ENCODE measurements at places on chromosomes 7 and 10.
A peak's percentile ranks its signal among the peaks of the same experiment; 100 is the strongest.

DNA sequence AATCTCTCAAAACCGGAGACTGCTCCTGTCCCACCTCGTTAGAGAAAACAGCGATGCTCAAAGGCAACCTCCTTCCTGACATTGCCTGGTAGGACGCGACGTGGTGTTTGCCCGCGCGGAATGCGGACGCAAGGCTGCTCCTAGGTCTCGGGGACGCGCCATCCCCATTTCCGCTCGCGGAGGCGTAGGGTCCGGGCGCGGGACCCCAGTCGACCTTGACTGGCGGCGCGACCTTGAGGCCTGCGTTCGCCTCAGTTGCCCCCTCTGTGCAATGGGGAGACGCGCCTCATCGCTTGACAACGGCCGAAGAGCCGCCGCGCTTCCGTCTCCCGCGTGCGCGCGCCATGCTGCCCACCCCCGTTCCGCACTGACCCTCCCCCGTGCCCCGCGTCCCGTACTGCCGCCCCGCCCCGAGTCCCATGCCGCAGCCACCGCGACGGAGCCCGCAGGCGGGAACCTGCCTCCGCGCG, 412 bp upstream of the PPIA start:
- DNase-seq, result peak; percentile 82

- no peak for DNase-seq
These were observed 38.7 kb upstream of the EEPD1 start for GRCh38 chr7:36114355-36114754.

DNA sequence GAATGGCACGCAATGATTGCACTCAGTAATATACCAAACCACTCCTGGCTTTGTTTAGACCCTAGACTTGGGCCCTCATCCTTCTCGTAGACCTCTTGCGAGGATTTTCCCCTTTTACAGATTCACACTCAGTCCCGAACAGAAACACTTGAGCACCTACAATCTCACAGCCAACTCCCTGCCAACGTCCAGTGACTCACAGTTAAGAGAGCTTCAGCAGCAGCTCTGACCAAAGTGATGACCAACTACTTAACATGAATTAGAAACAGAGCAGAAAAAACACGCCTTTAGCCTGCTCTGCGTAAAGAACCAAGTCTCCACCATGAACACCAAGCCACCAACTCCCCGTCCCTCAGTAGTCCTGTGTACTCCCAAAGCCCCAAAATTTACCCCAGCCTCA, 2.2 kb downstream of the DNAJC30 start:
- DNase-seq, result no peak

GRCh38 chr7:80910228-80910627, 8.6 kb downstream of the SEMA3C start:
- no peak for DNase-seq

DNA sequence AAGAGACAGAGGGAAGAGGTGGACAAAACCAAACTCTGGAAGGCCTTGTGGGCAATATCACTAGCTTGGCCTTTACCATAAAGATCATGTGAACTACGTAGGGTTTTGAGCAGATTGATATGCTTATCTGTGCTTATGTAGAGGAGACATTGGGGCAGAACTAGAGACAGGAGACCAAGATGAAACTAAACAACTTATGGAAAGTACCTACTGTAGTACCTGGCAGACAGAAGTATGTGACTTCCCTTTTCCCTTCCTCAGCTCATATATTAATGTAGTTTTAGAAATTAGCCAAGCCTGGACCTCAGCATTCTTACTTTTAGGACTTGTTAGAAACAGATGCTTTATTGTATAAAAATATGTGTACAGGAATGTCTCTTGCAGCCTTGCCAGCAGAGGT, 14.0 kb upstream of the IL6 start:
- DNase-seq, result no peak

DNA sequence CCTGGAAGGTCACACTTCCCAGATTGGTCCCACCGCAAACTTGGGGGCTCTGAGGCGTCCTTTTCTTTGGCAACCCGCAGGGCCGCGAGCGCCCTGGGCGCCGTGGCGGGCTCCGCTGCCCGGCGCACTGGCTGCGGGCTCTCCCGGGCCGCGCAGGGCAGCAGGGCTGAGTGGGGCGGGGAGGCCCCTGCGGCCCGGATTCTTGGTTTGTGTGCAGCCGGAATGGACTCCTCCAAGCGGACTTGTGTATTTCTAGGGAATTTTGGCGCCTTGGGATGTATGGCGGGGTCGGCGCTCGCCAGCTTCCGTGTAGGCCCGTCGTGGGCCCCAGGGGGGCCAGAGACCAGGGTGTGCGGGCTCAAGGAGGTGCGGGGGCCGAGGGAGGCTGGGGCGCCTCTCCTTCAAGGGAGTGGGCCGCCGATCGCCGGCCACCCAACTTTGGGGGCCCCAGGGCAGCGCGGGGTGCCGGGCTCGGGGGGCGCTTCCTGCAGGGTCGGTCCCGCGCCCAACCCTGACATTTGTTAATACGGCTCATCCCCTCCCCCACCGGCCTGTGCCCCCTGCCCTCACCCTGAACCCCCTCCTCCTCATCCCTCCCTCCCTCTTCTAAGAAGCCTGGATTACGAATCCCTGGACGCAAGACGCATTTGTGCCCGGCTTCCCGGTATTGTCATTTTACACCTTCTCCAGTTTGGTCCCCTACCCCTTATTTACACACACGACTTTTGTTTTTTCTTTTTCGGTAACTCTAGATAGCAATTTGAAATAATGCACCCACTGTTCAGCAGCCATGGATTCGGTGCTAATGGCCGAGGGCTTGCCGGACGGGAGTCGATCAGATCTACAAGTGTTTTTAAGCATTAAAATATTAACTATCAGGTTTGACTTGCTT, 2.5 kb downstream of the TCF7L2 start:
- DNase-seq, result no peak

DNA sequence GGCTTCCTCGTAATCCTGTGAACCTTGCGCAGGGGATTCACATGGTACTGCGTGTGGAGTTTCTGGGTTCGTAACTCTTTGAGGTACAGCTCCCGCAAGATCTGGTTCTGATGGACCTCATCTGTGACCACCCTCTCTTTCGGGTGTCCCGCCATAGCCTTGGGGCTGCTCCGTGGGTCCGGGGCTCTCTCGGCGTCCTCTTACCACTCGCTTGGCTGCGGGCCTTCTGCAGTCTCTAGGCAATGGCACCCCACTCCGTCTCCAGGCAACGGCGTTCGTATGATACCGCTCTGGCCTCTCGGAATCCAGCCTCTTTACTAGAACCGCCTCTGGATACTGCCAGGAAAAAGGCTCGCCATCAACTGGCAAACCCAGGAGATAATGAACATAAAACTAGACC, 54.7 kb upstream of the AMPH start:
- DNase-seq, result no peak

DNA sequence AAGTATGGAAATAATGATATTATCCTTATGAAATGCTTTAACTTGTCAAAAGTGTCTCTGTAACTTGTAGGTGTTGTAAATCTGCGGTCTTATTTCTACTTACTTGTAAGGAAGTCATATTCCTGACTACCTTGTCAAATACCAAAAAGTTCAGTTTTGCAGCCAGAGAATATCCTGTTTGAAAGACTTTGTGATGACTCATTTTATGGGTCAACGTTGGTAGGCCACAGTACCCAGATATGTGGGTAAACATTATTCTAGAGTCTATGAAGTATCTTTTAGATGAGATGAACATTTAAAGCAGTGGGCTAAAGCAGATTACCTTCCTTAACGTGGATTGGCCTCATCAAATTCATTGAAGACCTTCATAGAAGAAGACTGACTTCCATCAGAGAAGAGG, 195.3 kb downstream of the PPP1R9A start:
- DNase-seq, result no peak

GRCh38 chr10:104034401-104035193, 51.1 kb downstream of the COL17A1 start:
- DNase-seq, result no peak

DNA sequence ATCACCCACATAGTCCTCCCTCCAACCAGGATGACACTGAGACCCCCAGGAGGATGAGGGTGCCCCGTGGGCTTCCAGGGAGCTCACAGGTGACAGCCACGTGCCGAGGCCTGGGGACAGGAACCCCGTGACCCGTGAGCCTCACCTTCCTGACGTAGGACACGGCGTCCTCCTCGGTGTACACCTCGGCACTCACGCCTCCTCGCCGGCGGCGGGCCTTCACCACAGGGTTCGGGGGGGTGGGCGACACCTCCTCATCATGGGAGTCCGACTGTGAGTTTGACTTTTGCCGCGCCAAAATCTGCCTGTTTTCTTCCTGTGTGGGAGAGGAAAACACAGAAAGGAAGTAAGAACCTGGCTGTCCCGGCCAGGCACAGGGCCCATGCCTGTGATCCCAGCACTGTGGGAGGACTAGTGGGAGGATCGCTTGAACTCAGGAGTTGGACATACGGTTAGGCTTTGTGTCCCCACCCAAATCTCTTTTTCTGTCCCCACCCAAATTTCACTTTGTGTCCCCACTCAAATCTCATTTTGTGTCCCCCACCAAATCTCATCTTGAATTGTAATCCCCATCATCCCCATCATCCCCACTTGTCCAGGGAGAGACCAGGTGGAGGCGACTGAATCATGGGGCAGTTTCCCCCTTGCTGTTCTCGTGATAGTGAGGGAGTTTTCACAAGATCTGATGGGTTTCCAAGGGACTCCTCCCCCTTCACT, 45.9 kb upstream of the DNAAF5 start:
- DNase-seq, result no peak

DNA sequence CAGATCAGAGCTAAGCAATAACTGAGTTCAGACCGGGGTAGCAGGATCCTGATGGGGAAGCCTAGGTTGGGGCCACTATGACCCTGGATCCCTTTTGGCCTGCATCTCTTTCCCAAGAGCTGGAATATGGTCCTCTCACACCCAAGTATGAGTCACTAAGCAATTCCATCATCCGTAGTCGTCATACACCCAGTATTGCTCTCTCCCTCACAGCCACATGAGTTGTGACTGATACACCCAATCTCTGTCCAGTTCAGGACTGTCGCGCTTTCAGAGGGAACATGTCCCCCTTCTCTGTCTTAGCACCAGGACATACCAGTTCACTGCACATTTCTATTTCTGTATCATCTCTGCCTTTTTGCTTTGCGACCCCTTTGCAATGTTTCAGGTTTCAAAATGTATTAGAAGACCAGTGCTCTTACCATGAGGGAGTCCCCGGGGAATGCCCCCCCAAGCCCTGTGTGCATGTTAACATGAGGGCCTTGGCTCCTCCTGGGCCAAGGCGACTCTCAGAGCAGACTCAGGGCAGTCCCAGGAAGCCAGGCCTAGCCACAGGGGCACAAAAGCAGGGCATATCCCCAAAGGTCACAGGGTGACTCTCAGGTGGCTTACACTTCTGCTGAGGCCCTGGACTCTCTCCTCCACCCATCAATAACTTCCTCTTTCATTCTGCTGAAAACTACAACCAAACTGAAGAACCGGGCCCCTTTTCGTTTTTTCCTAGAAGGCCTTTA, 75.3 kb upstream of the SAMD8 start:
- no peak for DNase-seq

- DNase-seq, result no peak
These were observed 419.9 kb upstream of the PCDH15 start for GRCh38 chr10:55220975-55221374.

DNA sequence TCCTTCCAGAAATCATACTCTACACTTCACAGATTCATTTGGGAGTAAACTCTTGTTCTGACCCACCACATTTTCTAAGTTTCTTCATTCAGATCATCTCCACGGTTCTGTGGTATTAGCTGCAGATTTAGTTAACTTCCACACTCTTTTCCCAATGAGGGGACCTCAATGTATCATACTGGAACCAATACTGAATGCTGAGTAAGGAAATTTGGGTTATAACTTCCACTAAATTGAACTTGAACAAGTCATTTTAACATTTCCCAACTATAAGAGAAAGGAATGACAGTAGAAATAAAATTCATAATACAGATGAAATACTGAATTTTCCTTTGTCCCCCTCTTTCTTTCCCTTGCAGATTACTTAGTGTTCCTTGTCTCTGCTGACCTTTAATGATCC, 131.4 kb downstream of the VPS41 start:
- DNase-seq, result no peak

GRCh38 chr7:33420311-33420940, 291.1 kb downstream of the BBS9 start:
- no peak for DNase-seq
